ENCODE measurements at places on chromosomes 2 and 18.
A peak's percentile ranks its signal among the peaks of the same experiment; 100 is the strongest.

- DNase-seq, result no peak
These were observed 68.5 kb downstream of the USP40 start for GRCh38 chr2:233498126-233498525.

GRCh38 chr2:184860744-184861143, 262.4 kb downstream of the ZNF804A start:
- no peak for DNase-seq

DNA sequence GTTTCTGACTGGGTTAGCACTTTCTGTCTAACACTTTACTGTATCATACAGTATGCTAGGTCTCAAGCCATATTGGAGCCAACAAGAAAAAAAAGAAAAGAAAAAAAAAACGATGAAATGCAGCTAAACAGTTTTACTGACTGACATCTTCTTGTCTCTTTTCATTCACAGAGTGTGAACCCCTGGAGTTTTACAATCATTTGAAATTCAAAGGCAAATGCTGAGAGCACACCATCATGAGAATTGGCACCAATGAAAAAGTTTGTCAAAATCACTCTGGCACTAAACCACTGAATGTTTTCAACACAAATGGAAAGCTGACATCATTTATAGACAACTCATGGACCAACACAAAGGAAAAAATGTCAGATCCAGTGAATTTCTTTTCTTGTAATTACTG, 513.3 kb downstream of the LRRTM4 start:
- DNase-seq, result no peak

DNA sequence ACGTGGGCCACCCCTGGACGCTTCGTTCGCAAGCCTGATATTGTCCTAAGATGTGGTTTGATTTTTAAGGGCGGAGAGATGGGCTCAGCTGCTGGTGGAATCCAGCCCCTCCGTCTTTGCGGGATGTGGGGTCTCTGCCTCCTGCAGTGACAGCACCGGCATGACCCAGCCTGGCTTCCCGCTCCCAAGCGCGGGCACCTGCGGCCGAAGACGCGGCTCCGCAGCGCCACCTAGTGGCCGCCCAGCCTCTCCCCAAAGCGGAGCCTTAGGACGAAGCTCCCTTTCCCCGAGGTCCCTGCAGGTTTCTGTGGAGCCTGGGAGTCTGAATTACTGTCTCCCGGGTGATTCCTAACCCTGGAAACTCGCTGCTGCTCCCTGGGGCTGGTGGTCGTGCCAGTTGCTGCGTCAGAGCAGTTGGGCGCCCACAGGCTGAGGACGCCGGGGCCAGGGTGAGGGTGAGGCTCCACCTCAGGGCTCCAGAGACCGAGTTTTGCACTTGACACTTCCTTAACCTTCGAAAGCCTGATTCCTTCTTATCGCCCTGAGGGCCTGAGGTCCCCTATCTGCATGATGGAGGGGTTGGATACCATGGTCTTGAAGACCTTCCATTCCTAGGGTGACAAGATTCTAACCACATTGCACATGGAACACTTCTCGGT, 137.5 kb downstream of the TPO start:
- peak; percentile 31 for DNase-seq

GRCh38 chr2:216499641-216500218, 1.1 kb downstream of the RPL37A start:
- DNase-seq, result no peak

DNA sequence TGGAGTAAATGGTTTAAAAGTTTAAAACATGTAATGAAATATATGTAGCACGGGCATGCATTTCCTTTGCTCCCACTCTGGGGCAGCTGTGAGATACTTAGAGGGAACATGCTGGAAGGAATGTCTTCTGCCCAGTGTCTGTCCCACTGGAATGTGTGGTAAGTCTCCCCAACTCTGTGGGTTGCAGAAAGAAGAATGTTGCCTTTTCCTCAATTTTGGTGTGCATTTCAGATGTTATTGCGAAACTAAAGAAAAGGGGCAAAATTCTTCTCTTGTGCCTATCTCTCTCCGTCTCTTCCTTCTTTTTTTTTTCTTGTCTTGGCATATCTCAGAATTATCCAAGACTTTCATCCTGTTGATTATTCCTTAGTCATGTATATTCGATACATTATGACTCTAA, 201.1 kb downstream of the SH3RF3 start:
- no peak for DNase-seq

- peak; percentile 24 for DNase-seq
These were observed 501 bp downstream of the LPIN1 start for GRCh38 chr2:11746807-11747459.

GRCh38 chr2:96535331-96535730, 1.2 kb upstream of the ARID5A start:
- no peak for DNase-seq

DNA sequence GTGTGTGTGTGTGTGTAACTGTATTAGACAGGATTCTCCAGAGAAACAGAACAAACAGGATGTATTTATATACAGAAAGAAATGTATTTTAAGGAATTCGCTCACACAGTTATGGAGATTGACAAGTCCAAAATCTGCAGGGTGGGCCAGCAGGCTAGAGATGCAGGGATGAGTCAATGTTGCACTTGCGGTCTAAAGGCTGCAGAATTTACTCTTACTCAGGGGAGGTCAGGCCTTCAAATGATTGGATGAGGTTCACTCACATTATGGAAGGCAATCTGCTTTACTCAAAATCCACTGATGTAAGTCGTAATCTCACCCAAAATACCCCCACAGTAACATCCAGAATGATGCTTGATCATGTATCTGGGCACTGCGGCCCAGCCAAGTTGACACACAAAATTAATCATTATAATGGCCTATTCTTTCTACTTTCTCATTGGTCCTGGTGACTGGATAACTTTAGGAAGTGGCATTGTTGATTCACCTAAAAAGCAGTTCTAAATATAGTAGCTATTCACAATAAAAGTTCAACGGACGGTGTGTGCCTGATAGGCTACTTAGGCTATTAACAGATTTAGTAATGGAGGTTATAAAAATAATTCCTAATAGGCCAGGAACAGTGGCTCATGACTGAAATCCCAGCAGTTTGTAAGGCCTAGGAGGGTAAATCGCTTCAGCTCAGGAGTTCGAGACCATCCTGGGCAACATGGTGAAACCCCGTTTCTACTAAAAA, 40.6 kb upstream of the ACYP2 start:
- DNase-seq, result no peak

- DNase-seq, result no peak
These were observed 123.5 kb upstream of the FOSL2 start for GRCh38 chr2:28269019-28269784.

- DNase-seq, result no peak
These were observed 245.8 kb downstream of the EIPR1 start for GRCh38 chr2:3131636-3132326.

DNA sequence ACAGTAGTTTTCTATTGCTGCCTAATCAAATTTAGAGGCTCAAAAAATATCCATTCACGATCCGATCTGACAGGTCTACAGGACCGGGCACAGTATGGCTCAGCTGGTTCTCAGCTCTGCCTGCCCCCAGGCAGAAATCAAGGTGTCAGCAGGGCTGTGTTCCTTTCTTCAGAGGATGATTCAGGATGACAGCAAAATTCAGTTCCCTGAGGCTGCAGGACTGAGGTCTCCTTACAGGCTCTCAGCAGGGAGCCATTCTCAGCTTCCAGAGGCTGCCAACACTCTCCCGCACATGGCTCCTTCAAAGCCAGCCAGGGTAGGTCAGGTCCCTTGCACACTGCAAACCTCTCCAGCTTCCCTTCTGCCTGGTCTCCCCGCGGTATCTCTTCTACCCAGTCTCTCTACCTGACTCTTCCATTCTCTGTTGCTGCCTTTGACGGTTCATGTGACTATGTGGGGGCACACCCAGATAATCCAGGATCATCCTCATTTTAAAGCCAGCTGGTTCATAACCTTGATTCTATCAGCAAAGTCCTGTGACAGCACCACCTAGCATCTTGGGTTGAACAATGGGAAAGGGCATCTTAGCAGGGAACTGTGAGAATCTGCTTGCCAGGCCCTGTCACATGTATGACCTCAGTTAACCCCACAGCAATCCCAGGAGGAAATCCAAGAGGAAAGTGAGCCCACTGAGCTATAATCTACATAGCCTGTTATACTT, 50.4 kb downstream of the UXS1 start:
- DNase-seq, result no peak
